Stimulated activated CD8-positive, alpha-beta memory T cell treated with anti-CD3 and anti-CD28 coated beads, Interleukin-7, amount 100 ng/mL, for 1 hour (primary cell): ENCODE measurements at places on chromosomes 6 and 20.

DNA sequence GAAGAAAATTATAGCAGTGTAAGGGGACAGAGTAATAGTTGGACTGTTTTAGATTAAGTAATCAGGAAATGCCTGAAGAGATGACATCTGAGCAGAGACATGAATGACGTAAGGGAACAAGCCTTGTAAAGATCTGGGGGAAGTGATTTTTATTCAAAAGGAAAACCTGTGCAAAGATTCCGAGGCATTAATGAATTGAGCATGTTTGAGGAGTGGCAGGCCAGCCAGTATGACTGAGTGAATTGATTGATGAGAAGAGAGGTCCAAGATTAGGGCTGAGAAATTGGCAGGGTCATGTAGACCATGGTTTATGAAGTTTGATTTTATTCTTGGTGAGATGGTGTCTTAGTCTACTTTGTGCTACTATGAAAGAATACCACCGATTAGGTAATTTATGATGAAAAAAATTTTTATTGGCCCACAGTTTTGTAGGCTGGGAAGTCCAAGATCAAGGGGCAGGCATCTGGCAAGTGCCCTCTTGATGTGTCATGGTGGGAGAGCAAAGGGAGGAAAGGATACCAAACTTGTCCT lies 95.1 kb downstream of the LIN28B start:
- DNase-seq = no peak

DNA sequence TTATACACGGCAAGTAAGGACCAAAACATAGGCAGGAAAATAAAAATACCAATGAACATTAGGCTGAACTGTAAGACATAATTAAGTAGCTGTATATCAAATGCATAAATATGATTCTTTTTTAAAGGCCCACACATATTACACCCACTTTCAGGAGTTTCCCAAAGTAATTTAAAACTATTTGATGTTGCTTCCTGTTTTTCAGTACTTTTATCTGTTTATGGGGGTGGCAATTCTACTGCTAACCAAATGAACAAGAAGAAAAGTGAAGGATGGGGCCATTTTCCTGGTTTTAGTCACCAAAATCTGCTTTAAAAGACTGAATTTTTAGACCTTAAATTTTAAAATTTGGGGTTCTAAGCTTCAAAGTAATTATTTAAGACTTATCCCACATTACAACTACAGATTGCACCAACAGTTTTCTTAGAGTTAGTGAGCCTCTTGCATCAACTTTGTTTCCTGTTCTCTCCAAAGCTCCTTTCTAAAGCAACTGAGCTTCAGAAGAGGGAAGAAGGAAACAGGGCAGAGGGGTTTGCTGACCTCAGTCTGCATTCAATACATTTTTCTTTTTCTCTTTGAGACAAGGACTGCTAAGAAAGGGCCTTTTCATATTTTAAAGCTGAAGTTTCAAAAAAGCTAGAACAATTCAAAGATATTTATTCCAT lies 191.0 kb downstream of the BACH2 start:
- DNase-seq = no peak

DNA sequence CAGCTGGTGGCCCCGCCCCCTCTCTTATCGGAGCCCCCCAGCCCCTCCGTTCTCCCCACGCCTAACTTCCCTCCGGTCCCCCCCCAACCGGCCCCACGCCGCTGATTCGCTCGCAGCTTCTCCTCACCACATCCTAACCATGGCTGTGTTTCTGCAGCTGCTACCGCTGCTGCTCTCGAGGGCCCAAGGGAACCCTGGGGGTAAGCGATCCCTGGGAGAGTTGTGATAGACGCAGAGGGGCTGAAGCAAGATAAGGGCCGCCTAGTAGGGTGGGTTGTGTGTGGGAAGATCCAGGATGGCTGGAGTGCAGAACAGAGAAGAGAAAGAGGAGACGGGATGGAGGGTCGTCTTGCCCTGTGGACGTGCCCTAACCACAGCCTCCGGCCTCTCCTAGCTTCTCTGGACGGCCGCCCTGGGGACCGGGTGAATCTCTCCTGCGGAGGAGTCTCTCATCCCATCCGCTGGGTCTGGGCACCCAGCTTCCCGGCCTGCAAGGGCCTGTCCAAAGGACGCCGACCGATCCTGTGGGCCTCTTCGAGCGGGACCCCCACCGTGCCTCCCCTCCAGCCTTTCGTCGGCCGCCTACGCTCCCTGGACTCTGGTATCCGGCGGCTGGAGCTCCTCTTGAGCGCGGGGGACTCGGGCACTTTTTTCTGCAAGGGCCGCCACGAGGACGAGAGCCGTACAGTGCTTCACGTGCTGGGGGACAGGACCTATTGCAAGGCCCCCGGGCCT lies at the start of gene MPIG6B:
Gene MPIG6B, plus strand, starts transcription at position 129 of the 735 bp plus-strand sequence. Its CDS starts 11 bp downstream, at position 140.
- no peak for DNase-seq

DNA sequence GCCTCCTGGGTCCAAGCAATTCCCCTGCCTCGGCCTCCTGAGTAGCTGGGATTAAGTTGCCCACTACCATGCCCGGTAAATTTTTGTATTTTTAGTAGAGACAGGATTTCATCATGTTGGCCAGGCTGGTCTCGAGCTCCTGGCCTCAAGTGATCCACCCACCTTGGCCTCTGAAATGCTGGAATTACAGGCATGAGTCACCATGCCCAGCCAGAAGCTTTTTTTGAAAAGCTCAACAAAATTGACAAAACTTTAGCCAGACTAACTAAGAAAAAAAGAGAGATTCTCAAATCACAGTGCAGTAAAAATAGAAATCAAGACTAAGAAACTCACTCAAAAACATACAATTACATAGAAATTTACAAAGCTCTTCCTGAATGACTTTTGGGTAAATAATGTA lies 420.6 kb downstream of the COL12A1 start:
- DNase-seq = no peak

DNA sequence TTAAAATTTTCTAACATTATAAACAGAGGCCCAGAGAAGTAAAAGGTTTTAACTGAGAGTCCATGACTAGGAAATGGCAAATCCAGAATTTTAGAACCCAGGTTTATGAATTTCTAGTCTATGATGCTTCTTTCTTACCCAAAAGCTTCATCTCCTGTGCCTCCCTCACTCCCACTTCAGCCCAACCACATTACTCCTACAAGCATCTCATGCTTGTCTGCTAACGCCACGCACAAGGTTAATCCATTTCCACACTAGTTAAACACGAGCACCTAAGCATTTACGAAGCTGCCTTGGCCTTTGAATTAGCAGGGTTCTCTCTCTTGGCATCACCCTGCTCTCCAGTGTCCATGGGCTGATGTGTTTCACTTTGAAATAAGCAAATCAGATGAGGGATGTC lies 32.0 kb downstream of the TNFRSF21 start:
- no peak for DNase-seq

DNA sequence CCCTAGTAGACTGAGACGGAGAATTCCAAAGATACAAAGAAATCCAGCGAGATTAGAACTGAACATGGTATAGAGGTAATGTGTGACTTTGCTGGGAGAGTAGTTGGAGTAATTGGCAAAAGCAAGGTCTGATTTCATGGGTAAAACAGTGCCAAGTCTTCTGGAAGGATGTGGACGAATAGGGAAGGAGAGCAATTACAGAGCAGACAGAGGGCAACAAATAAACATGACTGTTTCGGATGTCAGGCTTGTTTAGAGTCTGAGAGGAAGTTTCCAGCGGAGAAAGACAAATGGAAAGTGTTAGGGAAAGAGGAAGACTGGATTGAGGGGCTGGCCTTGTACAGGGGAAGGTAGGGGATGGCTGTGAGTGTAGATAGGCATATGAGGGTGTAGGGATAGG lies 282.2 kb upstream of the PRND start:
- DNase-seq = no peak

GRCh38 chr6:96864216-96865054 lies 27.2 kb upstream of the GPR63 start:
- DNase-seq = no peak

GRCh38 chr6:133551436-133551835 lies 310.3 kb downstream of the EYA4 start:
- no peak for DNase-seq

DNA sequence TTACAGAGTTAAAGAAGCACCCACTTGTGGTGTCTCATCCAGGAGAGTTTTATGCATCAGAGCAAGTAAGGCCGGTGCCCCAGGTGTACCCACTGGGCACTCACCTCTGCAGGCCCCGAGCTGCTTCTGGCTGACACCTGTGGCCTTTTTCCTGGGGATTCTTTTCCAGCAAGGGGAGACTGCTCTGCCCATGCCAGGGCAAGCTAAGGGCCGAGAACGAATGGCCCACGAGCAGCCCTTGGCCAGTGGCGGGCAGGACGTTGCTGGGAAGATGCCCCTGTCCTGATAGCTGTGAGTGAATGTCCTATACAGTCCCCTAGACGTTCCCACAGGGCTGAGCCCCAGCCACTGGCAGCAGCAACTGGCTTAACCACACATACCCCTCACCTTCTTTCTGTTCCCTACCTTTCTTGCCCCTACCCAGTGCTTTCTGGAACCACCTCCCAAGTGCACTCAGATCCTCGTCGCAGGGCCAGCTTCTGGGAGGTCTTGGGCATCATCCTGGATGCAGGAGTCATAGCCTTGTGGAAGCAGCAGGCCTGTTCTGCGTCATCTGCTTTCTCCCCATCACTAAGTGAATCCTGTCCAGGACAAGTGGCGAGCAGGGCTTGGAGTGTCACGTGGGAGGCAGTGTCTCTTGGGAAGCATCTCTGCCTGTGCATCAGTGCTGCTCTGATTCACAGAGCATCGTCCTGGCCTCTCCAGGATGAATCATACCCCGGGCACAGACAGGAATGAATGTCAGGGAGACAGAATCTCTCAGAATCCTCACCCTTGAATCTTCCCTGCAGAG lies 32.5 kb downstream of the SYNDIG1 start:
- no peak for DNase-seq
